Cortex of kidney (tissue), 1 donor: ENCODE measurements at places on chromosomes 3 and 15.

GRCh38 chr3:27171113-27171512 is 198.1 kb downstream of the NEK10 start:
- DNase-seq: no peak

- no peak for DNase-seq
These were observed 21.6 kb upstream of the RGMA start for GRCh38 chr15:93110502-93111040.

DNA sequence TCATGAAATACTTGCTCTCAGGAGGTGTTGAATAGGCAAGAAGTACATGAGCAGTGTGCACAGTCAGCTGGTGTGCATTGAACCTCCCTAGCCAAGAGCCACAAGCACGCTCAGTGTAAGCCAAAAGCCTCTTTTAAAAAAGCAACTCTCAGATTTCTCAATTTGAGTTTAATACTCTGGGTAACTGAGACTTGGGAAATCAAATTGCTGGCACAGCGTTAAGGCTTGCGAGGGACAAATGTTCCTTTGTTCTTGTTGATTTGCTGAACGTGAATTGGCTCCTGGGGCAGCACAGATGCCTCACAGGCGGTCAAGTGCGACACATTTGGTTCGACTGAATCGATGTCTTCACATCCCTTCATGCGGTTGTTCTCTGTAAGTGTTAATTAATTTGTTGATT is at the start of gene FAM240A:
TSS of gene FAM240A (plus strand) at position 202 of the 400 bp plus-strand sequence. CDS start at position 361, 159 bp downstream.
- DNase-seq: no peak

GRCh38 chr15:67080900-67081431 is 15.6 kb downstream of the SMAD3 start:
- no peak for DNase-seq

GRCh38 chr15:63065262-63066221 is 23.0 kb downstream of the TPM1 start:
- no peak for DNase-seq

DNA sequence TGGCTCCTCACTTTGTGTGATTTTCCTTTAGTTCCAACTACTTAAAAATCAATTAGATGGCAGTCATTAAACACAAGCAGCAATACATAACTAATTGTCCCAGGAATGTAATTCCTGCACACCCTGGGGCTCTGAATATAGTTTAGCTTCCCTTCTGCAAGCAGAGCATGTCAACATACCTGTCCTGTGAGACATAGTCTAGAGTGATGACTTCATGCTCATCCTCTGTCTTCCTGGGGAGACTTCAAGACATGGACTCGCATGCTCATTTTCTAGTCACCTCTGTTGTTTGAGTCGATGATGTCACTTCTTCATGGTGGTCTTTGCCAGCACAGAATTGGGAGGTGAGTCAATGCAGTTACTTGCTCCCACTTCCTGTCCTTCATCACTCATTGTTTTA is 15.7 kb downstream of the C3orf52 start:
- DNase-seq: no peak

DNA sequence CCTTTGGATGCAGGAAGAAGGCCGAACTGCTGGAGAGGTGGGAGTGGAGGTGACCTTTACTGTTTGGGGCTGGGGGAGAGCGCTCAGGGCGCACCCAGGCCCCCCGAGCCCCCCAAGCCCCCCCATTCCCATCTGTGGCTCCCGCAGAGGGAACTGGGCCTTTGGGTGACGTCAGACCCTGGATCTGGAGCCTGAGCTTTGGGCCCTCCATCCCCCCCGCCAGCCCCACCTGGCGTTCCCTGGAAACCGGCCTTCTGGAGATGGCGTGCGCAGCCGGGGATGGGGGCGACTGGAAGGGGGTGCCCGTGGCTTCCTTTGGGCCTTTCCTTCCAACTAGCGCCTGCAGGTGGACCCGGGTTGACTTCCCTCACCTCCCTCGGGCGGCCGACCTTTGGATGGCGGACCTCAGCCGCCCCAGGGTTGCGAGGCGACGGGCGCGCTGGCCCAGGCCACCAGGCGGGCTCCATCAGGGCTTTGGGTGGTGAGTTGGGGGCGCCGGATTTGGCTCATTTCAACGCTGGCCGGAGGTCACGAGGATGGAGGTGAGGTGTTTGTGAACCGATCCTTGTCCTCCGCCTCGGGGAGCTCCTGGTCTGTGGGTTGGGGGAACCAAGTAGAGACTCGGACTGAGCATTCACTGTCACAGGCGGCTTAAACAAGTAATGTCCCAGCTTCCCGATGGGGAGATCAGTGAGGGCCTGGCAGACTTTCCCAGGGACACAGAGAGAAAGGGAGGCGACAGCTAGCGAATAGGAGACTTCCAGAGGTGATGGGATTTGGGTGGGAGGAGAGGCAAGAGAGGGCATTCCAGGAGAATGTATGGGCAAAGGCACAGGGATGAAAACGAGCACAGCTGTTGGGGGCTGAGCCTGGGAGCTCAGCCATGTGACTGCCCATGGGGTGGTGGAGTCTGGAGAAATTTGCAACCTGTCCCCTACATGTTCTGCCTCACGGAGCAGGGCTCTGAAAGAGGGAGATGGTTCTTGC is 709 bp downstream of the SCAMP5 start:
- no peak for DNase-seq

DNA sequence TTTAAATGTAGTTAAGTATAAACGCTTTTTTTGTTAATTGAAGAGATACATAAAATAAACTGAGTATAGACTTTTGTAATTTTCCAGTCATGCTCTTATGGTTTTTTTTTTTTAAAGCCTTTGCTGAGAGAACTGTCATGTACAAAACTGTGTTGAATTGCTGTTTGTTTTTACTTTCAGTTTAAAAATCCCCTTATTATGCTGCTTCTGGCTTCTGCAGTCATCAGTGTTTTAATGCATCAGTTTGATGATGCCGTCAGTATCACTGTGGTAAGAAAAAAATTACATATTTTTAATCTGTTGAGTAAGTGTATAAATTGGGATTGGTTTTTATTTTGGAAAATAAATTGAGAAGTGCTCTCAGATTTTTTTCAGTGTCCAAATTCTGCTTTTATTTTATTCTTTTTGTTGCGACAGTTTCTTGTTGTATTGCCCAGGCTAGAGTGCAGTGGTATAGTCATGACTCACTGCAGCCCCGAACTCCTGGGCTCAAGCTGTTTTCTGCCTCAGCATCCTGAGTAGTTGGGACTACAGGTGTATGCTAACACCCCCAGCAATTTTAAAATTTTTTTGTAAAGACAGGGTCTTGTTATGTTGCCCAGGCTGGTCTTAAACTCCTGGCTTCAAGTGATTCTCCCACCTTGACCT is 40.7 kb downstream of the ATP2C1 start:
- DNase-seq: no peak
